HFFc6 (cell line): ENCODE measurements at places on chromosomes 3 and 15. TPM values are rescaled to one million over a fixed set of nuclear protein-coding genes. Genes with fewer than 3 reads are reported as not detected.

DNA sequence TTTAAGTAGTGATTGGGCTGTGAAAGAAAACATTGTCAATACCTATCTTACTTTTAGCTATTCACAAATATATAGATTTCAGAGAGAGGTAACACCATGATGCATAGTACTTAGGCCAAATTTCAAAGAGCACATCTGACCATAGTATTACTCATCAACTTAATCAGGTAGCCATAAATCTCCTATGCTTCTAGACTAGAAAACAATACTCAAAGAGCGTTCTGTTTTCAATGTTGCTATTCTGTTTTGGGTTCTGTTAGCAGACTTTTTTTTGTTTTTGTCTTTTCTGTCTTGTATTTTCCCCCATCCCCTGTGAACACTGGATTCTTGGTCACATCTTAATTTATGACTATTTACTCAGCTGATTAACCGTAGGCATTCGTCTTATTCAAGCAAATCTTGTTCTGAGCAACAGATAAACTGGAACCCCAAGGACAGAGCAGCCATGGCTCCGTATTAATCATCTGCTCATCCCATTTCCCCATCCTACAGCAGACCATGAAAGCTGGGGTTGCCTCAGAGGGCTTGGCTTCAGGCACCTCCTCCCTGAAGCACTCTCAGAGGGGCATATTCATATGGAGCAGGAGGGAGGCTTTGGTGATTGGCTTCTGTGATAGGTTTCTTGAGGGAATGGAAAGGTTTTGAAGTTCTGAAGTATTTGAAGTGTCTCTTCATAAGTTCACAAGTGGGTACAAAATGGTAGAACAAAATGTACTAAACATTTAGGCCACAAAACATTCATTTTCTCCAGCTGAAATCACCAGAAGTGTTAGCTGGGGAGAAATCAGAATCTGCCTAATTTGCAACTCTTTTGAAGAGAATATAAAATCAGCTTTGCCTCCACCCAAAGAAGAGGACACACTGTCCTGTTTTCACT lies 105.3 kb downstream of the TNIK start:
- DNase-seq: no peak

- DNase-seq: no peak
Observed at GRCh38 chr15:40307421-40308211, at the start of gene PLCB2. Gene PLCB2 (minus strand): TSS chr15:40307935. CDS start chr15:40307672, 263 bp downstream.

DNA sequence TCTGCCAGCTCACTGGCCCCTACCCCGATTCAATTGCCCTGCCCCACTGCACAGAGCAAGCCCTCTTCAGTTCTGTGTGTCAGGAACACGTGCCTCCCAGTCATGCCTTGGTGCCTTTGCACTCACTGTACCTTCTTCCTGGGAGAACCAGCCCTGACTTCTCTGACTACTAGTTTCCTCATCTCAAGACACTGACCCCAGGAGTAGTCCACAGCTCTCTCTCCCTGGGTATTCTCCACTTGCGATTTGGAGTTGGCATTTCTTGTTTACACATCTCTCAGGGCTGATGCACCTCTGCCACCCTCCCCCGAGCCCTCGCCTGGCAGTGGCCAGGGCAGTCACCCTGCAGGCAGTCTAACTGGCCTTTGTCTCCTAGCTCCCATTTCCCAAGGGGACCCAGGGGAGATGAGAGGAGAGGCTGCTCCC lies 5.7 kb downstream of the CISH start:
- no peak for DNase-seq

Gene CLDN11
- total RNA-seq: 3.3 to 66.3 TPM (median 4.5 TPM) in 3 replicates

GRCh38 chr15:80059786-80060355 lies 395 bp downstream of the ZFAND6 start:
- DNase-seq: peak; percentile 18

DNA sequence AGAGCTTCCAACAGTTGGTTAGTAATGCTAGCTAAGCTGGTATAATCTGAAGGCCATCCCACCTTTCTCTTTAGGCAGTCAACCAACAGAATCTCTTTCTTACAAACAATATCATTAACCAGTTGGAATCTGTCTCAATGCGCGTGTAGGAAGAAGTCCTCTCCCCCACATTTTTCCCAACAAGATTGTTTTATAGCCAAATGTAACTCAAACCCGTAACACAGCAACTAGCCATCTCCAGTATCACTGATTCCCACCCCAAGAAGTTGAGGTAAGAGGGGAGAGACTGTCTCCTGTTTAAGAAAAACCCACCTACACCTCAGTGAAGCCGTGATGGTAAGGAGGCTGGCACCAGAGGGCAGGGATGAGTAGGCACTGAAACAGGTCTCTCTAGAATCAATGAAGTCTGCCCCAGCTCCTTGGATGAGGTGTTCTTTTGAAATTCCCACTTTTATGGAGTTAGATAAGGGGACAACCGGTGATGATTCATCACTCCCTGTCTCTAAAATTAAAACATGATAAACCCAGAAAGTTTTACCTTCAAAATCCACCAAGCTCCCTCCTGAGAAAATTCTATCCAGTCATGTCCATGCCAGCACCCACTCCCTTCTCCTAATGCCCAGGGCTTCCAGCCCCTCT lies 30.9 kb downstream of the CDC25A start:
- DNase-seq: peak; percentile 49

Gene VPS18
- total RNA-seq: 33.1 to 33.8 TPM (median 33.7 TPM) in 3 replicates

GRCh38 chr3:53169832-53170324 lies 8.9 kb downstream of the PRKCD start:
- no peak for DNase-seq

- no peak for DNase-seq
Observed at GRCh38 chr15:26234976-26235767, 372.0 kb upstream of the ATP10A start.

GRCh38 chr3:184015381-184016019 lies 2.2 kb downstream of the ABCC5 start:
- no peak for DNase-seq

DNA sequence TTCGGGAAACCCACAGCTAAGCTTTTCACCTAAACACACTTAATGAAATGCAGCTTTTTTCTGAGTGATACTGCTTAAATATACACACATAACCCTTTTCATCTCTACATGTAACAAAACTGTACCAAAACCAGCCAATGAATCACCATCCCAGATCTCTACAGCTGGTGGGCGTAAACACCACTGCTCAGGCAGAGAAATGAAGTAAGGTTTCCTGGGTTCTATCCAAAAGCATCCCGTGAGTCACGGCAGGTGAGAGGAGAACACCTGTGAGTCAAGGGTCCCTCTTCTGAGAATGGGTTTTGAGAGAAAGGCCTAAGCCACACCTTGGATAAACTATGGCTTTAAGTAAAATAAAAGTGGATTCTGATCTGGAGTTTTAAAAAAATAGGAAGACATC lies 2.6 kb downstream of the CLDN1 start:
- no peak for DNase-seq

Gene PAQR9
- 0.17 TPM in 1 of 3 replicates, not detected in the others for total RNA-seq

DNA sequence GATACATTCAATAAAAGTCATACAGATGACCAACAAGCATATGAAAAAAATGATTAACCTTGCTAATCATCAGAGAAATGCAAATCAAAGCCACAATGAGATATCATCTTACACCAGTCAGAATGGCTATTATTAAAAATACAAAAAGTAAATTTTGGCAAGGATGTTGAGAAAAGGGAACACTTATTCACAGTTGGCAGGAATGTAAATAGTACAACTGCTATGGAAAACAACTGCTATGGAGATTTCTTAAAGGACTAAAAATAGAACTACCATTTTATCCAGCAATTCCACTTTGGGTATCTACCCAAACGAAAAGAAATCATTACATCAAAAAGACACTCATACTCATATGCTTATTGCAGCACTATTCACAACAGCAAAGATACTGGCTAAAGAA lies 1121.8 kb downstream of the TBL1XR1 start:
- no peak for DNase-seq

Gene ZNF717
- 4.1 and 8.2 TPM in 2 replicates for total RNA-seq
